Stimulated activated CD4-positive, alpha-beta T cell treated with anti-CD3 and anti-CD28 coated beads, Interleukin-4, amount 100 ng/mL, for 1 hour (primary cell): ENCODE measurements at places on chromosomes 3 and 15.

DNA sequence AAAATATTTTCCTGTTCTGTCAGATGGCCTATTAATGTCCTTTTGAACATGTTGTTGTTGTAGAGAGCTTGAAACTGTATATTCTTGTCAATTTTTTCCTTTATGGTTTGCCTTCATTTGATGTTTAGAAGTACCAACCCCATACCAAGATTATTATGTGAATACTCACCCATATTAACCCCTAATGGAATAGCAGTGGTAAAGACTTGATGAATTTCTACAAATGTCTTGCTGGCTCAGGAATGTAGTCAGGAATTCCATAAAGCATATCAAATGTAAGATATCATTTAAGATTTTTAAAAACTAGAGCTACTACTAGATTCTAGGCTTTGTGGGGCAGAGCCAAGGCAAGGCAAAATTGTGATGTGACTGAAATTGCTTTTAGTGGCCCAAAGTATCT is 30.0 kb downstream of the MYO5A start:
- no peak for DNase-seq

DNA sequence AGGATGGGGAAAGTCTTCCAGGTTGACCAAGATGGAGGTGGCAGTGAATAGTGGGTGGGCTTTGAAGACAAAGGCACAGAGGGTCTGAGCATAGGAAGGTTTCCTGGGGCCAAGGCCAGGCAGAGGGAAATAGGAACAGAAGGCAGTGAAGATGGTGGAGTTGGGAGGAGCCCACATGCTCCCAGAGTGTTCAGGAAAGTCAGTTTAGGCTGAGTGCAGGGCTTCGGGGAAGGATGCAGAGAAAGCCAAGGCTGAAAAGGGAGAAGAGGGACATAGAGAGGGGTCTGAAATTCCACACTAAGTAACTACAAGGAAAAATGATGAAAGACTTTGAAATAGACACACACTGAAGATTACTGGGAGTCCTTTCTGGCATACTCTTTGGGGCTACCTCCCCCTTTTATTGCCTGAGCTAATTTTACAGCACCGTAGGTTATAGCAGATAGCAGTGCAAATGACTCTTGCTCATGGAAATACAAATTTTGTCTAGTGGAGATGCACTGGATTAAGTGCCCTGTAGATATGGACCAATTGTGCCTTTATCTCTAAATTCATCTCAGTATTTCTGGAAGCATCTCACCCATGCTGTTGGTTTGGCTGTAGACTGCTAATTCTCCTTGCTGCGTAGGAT is 3.8 kb downstream of the CX3CR1 start:
- DNase-seq = no peak

GRCh38 chr3:197224034-197224444 is 74.4 kb downstream of the DLG1 start:
- no peak for DNase-seq

DNA sequence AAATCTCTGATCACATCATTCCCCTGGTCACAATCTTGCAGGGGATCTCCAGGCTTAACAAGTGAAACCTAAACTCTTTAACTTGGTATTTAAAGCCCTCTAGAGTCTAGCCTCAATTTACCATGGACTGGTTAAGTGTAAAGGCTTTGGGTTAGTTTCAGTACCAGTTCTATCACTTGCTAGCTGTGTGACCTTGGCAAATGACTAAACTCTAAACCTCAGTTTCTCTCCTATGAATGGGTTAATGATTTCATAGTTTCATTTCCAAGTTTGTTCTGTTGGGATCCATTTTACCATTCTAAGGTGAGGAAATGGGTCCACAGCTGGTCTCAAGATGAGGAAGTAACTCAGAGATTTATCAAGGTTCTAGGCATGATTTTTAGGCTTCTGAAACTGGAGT is 38.8 kb upstream of the TIMP4 start:
- DNase-seq = no peak

DNA sequence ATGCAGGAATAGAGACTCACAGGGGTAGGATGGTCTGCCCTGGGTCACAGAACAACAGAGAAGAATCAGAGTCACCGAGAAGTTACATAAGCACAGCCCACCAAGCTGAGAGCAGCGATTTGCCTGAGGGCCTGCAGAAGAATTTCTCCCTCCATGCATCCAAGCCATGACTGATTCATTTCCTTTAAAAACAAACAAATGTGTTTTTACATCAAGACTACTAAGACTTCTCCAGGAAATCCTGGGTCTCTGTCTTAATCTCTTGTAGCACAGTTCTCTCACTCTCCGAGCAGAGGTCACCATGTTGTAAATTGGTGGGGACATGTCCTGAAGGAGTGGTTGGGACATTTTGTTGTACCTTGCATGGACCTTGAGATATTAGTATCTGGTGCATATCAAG is 159.8 kb downstream of the THSD4 start:
- no peak for DNase-seq

DNA sequence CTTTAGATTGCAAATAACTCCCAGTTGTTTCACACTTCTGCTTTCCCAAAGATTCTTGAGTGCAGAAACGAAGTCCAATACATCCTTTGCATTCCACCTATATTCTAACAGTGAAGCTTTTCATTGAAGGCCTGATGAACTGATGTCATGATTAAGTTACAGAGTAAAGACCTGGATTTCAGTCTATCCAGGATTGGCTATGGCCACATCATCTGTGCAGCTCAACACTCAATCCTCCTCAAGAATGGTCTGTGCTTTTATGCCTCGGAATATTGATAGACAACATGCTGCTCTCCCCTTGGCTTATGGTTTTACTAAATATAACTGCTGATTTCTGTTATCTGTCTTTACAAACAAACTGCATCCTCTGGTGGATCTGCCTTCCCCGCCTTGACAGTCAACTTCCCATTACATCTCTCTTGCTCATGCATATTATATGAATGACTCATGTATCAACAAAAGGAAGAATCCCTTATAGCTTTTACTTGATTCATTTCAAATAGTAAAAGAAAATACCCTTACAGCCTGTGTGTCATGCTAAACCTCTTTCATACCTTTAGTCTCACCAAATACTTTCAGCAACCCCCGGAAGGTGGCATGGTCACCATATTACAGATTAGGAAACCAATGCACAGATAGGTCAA is 59.5 kb downstream of the SCN11A start:
- DNase-seq = no peak

DNA sequence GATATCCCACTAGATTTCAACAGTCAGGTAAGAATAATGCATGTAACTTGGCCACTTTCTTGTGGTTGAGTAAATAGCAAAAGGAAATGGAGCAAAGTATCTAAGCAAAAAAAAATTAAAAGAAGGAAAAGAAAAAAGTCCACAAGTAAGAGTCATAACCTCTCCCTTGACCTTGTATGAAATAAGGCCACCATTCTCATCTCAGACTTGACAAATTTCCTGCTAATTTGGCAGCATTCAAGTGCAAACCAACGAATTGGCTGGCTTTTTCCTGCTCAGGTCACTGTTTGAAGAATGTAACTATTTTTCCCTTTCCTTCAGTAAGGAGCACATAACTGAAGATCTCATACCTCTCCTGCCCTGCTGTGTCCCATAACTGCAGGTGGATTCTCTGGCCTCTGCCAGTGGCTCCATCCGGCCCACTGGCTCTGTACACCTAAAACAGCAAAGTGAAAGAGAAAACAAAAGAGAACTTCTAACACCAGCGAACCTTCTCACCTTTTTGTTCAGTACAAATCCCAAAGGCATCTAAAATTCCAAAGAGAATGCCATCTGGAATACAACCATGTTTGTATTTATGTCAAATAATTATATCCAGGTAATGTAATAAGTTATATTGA is 33.4 kb upstream of the RSL24D1 start:
- no peak for DNase-seq

DNA sequence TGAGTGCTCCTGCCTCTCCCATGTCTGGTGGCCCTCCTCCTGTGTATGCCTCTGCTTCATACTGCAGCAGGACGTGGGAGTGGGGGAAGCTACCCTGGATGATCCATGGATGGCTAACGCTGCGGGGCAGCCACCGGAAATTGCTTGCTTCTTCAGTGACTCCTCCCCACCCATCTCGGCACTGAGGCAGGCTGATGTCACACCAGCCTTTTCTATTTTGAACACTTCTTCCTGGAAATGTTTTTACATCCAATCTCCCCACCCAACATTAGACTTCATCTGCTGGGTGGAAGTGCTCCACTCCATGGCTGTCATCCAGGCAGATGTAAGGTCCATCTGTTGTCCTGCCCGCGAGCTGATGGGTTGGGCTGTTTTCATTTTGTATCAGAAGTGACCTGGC is 58.9 kb upstream of the MUC13 start:
- no peak for DNase-seq

- DNase-seq = no peak
Measured at GRCh38 chr15:51368751-51369450, 27.4 kb downstream of the GLDN start.

GRCh38 chr15:68020685-68021084 is 33.4 kb upstream of the PIAS1 start:
- no peak for DNase-seq

DNA sequence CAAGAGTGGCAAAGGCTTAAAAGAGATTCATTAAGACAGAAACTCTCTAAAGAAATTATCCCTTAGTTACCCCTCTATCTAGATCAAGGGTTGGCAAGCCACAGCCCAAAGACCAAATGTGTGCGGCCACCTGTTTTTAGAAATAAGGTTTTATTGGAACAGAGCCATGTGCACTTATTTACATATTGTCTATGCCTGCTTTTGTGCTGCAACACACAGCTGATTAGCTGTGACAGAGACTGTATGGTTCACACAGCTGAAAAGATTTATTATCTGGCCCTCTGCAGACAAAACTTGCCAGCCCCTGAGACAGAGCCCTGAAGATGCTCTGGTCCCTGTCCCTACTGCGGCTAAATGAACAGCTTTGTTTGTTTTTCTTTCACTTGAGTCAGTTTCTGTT is 88.1 kb downstream of the ADAMTS9 start:
- no peak for DNase-seq

DNA sequence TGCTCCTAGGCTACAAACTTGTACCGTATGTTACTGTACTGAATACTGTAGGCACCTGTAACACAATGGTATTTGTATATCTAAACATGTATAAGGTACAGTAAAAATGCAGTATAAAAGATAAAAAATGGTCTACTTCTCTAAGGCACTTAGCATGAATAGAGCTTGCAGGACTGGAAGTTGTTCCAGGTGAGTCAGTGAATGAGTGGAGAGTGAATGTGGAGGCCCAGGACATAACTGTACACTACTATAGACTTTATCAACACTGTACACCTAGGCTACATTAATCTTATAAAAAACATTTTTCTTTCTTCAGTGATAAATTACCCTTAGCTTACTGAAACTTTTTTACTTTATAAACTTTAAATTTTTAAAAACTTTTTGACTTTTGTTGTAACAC is 12.5 kb downstream of the TNFAIP8L3 start:
- DNase-seq = no peak

GRCh38 chr3:177831361-177831760 is 634.1 kb upstream of the TBL1XR1 start:
- DNase-seq = no peak

DNA sequence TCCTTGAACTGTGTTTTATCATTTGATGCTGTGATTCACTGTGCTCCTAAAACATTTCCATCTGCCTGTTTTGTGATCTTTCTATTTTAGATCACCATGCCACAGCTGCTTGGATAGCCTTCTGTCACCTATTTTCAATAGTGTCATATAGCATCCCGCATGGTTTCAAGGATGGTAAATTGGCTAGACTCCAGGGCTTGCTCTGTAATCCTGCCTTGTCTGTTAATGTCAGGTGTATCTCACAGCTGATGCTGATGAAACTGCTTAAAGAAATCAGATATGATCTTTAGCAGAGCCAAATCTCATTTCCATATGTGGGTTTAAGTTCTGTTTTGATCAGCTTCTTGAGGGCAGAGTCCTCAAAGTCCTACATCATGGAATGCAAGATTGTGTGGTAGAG is 182.2 kb downstream of the UBE2E2 start:
- DNase-seq = no peak

GRCh38 chr3:81197386-81197785 is 564.1 kb downstream of the GBE1 start:
- DNase-seq = no peak

- DNase-seq = no peak
Measured at GRCh38 chr3:139811331-139811730, 123.7 kb upstream of the CLSTN2 start.

- no peak for DNase-seq
Measured at GRCh38 chr3:195203606-195204005, 67.4 kb downstream of the XXYLT1 start.

DNA sequence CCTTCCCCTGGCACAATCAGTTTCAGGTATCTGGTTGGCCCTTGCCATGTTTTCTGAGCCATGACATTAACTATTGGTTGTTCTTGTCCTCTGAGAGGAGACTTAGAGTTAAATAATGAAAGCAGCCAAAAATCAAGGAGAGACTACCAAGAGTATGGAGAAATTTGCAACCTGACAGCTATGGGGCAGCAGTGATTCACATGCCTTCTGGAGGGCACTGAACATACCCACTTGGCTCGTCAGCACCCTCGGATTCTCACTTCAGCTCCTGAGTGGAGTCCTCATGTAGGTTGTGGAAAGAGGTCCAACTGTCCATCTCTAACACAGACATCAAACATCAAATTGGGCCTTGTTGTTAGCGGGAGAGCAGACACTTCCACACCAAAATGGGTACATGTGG is 265.6 kb downstream of the EBLN2 start:
- no peak for DNase-seq

DNA sequence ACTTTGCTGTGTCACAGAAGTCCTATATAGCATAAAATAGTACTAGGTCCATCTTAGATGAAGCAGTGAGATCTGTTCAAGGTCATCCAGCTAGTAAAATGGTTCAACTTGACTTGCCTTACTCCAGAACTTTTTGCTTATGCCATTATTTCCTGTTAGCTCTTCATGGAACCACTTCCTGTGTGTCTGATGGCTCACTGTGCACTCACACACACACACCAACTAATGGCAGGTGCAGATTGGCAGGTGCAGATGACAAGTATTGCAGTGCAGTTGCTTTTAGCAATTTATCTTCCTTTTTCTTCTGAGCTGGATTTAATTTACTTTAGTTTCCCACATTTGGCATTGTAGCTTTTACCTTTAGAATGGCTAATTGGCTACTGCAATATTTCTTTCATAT is 29.8 kb downstream of the GOLGA8S start:
- no peak for DNase-seq

GRCh38 chr3:147130461-147130860 is 275.9 kb downstream of the ZIC4 start:
- no peak for DNase-seq

- DNase-seq = no peak
Measured at GRCh38 chr3:150797155-150797554, 34.2 kb upstream of the SIAH2 start.

- no peak for DNase-seq
Measured at GRCh38 chr3:61771976-61772375, 210.6 kb downstream of the PTPRG start.

DNA sequence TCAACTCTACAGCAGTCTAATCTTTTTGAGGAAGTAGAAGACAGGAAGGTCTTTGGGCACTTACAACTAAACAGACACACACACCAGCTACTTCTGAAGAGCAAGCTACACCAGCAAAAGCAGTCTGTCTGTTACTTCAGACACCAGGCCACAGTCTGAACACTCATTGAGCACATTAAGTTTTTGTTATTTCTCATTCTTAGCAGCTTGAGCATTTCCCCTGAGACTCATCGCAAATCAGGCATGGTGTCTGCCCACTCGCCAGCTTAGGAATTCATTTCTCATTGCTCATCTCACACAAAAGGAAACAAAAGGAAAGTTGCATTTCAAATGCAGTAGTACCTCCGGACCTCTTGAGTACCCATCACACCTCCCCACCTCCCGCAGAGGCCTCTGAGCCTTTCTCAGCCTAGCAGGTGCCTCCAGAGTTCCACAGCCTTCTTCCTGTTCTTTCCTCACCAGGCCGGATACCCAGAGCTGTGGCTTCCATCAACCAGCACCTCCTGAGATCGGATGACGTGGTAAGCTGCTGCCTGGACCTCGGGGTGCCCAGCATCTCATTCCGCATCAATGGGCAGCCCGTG is 302.0 kb downstream of the RYR3 start:
- no peak for DNase-seq
